NCI-H187 treated with DMSO at 0.1 percent for 48 hours (cell line): ENCODE measurements at places on chromosomes 7 and 10.
A peak's percentile ranks its signal among the peaks of the same experiment; 100 is the strongest.

DNA sequence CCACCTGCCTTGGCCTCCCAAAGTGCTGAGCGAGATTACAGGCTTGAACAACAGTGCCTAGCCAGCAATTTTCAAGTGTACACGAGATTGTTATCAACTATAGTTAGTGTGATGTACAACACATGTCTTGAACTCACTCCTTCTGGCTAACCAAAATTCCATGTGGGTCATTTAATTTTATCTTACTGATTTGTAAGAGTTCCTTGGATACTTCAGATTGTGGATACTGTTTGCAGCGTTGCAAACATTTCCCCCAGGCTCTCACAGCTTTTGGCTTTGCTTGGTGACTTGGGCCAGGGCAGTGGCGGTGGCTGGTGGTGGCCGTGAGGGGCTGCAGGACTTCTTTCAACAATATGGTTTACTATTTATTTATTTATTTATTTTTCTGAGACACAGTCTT lies 8.5 kb upstream of the TMEM270 start:
- no peak for DNase-seq

GRCh38 chr10:23367896-23368595 lies 23.4 kb upstream of the C10orf67 start:
- DNase-seq: no peak

- peak; percentile 100 for DNase-seq
Measured at GRCh38 chr7:25862261-25863004, 289.6 kb upstream of the NFE2L3 start.

- DNase-seq: no peak
Measured at GRCh38 chr10:119090026-119090795, 9.6 kb upstream of the EIF3A start.

- no peak for DNase-seq
Measured at GRCh38 chr10:98030991-98031431, 590 bp upstream of the CRTAC1 start.

- no peak for DNase-seq
Measured at GRCh38 chr7:30028216-30028748, at the start of gene PLEKHA8. TSS of gene PLEKHA8 (plus strand) at chr7:30028412. CDS start at chr7:30028763, 351 bp downstream.

- DNase-seq: no peak
Measured at GRCh38 chr7:44196450-44196872, 4.3 kb upstream of the YKT6 start.

DNA sequence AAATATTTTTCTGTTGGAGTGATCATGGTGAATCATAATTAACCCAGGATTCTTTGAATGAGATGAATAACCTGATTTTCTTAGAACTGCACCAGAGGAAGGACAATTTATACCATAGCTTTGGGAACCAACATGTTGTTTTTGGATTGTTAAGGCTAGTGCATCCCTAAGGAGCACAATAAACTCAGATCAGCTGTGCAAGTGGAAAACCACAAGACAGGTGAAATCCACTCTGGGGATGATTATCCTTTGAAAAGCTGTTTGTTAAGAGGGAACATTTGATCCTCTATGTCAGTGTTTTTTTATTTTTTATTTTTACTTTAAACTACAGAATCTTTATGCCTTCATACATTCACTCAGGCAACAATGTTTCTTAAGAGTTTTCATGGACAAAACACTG lies 232.1 kb upstream of the PCLO start:
- DNase-seq: peak; percentile 56

DNA sequence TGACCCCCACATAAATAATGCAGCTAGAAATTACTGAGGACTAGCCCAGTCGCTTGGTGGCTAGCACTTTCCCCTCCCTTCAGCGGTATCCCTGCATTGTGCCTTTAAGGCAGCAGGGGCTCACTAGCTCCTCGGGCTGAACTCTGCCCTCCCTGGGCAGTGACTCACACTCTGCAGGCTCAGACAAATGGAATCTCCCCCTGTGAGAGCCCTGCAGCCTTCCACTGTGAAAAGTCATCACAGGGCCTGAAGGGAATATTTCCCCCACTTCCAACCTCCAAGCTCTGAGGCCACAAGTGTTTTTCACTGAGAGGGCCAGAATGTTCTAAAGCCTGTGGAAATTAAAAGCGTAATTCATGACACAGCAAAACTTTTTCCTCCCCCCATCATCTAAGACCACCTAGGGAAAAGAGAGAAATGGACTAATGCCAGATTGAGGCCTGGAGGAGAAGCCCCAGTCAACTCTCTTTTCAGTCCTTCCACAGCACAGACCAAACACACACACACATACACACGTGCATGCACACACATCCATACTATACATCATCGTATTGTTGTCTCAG lies 93.6 kb upstream of the COL1A2 start:
- DNase-seq: no peak

DNA sequence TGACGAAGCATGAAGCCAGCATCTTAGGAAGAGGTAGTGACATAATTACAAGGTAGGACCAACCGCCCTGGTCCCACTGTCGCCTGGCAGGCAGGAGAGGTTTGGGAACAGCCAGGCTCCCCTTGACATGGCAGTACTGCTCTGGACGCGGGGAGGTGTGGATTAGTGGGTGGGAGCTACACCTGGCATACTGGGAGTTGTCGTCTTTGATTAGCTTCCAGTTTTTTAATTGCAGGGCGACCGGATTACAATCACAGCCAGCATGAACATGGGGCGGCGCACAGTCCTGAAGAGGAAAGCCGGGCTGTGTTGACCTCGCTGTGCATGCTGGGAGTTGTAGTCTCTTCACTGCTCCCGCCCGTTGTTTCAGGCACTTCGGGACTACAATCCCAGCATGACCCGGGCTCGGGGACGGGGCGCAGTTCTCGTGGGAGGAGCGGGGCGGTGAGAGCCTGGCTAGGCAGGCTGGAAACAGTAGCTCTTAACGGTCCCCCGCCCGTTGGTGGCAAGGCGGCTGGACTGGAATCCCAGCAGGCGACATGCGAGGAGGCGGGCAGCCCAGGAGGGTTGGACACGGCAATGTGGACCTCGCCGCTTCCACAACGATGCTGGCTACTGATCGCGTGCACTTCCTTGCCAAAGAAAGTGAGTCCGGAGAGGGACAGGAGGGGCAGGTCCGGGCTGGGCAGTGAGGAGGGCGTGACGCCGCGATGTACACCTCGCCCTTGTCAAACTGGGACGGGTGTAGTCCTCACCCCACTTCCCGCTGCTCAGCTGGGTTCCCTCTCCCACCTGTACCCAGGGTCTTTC lies 98.0 kb upstream of the ZNF722 start:
- DNase-seq: no peak

- DNase-seq: no peak
Measured at GRCh38 chr10:14553448-14553847, 221.2 kb downstream of the FAM107B start.
